ENCODE measurements at places on chromosomes 1 and 21.

DNA sequence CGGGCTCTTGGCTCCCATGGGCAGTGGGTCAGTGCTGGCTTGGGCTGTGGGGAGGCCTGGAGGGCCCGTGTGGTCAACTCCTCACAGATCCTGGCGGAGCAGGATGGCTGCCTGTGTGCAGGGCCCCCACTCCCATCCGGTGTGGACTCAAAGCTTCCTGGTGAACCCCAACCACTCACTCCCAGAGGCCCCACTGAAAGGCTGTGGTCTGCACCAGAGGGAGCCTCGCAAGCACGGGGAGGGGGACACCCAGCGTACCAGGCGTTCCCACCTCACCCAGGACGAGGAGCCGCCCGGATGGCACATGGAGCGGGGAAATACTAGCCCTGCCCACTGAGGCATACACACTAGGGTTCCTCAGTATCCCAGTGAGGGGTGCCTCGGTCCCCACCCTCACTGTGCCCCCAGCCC is 75.4 kb upstream of the ACTRT2 start:
- no peak for DNase-seq

- no peak for DNase-seq
Measured at GRCh38 chr1:39617488-39618049, 21.9 kb downstream of the HEYL start.

DNA sequence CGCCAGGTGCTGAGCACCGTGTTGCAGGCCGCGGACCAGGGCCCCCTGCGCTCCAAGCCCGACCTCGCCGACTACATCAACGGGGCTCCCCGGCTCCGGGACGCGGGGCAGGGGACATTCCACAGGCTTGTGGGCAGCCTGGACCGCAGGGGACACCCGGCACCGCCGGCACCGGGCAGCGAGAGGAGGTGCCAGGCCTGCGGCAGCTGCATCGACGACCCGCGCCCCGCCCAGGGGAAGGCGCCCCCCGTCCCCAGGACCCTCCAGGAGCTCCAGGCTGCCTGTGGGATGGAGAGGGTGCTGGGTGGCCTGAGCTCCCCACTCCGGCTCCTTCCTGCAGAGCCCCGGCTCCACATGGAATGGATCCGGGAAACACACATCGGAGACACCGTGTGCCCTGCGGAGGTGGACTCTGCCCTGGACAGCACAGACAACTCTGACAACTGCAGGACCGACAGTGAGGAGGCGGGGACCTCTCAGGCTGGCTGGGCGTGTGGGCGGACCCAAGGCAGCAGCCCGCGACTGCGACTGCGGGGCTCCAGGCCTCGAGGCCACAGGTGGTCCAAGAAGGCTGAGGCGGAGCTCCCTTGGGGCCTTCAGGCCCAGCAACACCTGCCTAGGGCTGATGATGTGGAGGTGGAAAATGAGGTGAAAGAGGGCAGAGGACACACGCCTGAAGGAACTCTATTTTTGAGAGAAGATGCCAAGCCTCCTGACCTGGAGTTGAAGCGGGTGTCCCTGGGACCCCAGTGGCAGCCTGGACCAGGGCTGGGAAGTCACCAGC is 22.8 kb downstream of the KIAA1614 start:
- DNase-seq: no peak

DNA sequence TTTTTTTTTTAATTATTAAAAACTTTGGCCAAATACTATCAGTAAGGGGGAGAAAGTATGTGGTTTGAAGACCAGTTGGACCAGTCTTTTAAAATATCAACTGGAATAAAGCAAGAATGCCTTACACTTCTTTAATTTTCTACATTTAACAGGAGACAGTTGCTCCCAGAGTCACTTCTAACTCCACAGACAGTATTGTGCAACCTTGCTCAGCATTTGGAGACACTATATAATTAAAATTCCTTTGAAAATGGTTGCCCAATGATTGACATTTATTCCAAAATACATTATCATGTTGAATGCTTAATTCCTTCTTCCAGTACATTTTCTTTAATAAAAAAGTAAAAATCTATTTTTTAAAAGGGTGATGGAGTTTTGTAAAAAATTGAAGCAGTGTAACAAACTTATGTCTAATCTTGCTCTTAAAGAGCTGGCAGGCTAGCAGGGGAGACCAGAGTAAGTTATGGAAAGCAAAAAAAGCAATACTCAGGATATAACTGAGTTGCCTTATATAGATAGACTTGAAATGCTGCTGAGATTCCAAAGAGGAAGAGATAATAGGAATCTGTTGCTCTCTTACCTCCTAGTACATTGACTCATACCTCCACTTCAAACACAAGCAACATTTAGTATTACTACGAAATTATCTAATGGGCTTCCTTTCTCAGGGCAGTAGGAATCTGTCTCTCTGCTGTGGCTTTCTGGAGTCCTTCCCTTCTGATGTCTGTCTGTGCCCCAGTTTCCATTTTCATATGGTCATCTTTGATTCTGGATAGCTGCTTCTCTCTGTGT is 69.7 kb upstream of the RGL1 start:
- no peak for DNase-seq

DNA sequence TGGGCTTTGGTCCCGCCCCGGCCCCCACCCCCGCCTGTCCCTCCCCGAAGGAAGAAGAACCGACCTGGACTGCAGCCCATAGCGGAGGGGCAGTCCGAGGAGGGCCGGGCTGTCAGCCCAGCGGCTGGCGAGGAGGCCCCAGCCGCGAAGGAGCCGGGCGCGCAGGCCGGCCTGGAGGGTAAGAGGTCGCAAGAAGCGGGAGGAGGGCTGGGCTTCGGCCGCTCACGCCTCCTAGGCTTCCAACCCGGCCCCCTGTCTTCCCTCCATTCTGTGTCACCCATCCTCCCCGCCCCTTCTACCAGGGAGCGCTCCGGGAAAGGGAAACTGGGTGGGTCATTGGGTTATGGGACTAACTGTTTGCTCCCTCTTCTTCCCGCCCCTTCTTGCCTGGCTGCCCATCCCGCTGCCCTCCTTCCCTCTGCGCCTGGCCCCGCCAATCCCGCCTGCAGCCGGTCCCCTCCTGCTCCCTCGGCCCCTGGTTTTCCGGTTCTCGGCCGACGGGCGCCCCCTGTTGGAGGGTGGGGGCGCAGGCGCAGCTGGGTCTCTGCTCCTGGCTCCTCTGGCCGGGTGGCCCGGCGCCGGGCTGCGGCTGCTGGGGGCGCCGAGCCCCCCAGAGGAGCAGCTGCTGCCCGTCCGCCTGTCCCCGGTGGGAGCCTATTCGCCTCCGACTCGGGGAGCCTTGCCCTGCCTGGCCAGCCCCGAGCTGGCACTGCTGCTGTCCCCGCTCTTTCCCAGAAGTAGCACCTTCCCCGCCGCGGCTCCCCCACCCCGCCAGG is 2.4 kb downstream of the RUSC1 start:
- DNase-seq: peak; percentile 71

GRCh38 chr21:17488620-17489019 is 24.2 kb upstream of the CXADR start:
- DNase-seq: no peak

- DNase-seq: no peak
Measured at GRCh38 chr1:32353886-32354570, 8.3 kb downstream of the FAM229A start.

DNA sequence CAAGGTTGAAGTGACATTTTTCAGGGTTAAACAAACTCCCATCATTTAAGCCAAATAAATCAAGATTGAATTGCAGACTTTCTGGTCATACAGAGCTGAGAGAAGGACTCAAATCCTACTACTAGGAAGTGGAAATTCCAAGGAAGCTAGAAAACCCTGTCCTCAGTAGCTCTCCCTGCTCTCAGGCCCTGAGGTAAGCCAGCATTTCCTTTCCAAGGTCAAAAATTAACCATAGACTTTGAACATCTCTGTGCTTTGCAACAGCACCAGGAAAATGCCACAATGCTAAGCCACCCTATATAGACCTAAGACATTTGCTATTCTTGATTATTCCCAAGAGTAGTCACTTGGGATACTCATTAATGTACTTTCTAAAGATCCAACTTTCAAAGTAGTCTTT is 45.1 kb downstream of the LUZP1 start:
- no peak for DNase-seq

DNA sequence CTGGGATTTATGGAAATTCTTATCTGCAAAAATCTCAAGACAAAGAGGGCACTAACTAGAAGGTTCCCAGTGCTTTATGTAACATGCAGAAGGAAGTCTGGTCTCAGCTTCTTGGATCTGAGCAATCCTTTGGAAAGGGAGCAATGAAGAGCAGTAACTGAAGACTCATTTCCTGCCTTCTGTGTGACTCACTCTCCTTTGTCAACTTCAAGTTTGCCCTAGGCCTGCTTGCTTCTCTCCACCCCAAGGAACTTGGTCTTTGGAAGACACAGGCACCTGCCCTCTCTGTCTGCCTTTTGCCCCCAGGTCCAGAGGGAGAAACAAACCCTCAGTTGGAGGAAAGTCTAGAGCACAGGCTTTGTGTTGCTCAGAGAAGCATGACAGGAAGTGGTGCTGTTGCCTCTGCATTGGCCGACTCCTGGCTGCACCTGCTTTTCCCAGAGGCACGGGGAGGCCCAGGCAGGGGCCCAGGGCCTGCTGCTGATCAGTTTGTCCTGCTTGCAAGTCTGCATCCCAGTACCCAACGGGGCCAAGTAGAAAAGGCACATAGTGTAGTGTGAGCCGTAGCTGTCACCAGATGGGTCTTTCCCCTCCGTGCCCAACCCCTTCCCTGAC is 137.2 kb downstream of the DHRS3 start:
- DNase-seq: no peak

DNA sequence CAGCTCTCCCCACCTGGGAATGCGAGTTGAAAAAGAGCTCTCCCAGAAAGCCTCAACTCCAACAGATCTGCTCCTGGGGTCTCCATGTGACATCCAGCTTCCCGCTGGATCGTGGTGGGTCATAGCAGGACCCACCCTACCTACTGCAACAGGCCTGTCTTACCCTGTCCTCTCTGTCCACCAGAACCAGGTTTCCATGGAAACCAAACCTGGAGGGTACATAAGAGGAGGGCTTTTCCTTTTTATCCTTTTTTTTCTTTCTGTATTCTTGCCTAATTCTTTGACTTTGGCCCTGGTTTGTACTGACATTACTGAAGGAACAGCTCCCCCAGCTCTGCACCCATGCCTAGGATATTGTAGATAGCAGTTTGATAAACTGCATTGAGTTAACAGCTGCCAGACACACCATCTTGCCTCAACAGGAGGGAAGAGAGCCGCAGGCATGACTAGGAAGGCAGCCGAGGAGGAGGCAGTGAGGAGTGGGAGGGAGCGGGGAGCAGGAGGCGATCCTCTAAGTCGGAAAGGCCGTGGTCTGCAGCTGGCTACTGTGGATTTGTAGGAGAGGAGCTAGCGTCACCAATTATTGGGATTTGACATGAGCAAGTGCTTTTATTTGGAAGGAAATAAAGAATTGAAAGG is 9.7 kb upstream of the FMOD start:
- DNase-seq: no peak

- DNase-seq: no peak
Measured at GRCh38 chr1:113194846-113195830, 122.1 kb downstream of the LRIG2 start.

- DNase-seq: no peak
Measured at GRCh38 chr1:76500116-76500515, 367.2 kb upstream of the ST6GALNAC5 start.

GRCh38 chr1:25199819-25200620 is 32.3 kb downstream of the SYF2 start:
- no peak for DNase-seq

DNA sequence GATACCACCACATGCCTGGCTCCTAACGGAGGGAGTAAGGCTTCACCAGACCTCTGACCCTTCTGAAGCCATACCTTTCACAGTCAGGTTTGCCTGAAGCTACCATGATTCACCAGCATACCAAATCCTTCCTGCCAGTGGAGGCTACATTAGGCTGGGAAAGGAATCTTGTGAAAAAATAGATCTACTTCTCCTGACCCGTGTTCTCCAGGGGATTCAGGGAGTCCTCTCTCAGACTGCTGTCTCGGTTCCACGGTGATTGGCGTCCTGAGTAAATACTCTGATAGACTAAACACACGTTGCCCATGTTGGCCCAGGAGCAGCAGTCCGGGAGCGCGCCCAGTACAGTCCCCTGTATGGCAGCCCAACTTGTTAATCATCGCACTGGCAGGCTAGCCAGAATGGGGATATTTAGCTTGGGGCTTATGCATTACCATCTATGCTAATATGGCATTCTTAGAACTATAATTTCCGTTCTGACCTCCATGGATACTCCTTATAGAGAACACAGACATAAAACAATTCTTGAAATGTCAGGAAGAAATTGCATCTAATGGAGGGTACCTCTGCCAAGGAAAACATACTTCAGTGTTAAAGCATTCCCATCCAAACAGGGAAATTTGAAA is 173.2 kb downstream of the ROR1 start:
- DNase-seq: no peak

GRCh38 chr1:1308756-1309250 is 406 bp downstream of the PUSL1 start:
- DNase-seq: no peak

DNA sequence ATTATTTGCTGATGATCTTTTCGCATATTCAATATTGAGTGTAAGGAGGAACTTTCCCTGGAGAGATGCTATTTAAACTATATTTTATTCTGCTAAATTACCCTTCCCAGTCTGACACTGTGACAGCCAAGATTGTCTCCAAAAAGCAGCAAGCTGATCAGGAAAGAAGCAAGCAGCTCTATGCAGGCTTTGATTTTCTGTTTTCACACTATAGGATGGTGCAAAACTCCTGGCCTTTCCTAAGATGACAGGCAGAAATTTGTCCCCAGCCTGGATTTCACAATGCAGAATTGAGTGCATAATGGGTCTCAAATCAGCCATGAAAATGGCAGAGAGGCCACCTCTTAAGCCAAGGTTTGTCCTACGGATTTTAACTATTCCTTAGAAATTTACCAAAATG is 1.1 kb downstream of the SGIP1 start:
- DNase-seq: no peak

DNA sequence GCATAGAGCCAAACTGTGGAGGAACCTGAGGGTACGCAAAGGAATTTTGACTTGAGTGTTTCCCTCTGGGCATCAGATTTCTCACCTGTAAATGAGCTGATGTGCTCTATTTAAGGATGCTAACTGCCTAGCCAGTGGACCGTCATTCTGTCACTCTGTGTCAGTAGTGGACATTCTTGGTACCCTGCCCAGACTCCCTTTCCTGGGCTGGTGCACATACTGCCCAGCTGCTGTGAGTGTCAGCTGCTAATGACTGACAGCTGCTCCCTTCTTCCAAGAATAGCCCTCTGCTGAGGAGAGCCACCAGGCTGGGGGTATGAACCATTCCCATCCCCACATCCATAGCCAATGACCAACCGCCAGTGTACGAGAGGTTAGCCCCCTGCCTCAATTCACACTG is 193.1 kb upstream of the DAB1 start:
- DNase-seq: no peak

DNA sequence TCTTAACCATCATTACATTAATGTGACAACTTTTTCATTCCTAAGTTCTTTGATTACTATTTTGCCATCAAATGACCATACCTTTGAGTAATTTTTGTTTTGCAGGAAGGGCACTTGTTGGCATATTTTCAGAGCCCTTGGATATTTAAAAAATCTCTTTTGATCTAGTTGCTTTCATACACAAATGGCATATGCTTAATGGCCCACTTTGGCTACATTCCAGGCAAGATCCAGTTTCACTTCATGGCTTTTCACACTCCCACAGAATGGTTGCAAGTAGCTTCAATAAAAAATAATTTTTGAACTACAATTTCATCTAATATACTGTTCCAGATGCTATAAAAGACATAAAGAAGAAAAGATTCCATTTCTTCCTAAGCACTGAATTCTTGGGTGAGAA is 18.1 kb downstream of the ADAM30 start:
- DNase-seq: peak; percentile 68

Data from NCI-H1092 (cell line).